ENCODE measurements at places on chromosomes 16 and 17.

DNA sequence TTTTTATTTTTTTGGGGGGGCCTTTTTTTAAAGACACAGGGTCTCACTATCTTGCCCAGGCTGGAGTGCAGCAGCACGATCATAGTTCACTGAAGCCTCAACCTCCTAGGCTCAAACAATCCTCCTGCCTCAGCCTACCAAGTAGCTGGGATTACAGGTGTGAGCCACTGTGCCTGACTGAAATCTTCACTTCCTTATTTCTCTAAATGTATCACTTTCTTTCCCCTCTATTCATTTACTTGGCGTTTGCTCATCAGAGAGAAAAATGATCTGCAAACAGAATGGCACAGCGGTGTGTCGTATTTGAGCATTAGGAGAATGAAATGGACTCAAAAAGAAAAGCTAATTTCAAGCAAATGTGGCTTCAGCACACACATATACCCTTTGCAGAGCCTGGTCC lies 44.3 kb upstream of the CDH5 start:
- no peak for DNase-seq

DNA sequence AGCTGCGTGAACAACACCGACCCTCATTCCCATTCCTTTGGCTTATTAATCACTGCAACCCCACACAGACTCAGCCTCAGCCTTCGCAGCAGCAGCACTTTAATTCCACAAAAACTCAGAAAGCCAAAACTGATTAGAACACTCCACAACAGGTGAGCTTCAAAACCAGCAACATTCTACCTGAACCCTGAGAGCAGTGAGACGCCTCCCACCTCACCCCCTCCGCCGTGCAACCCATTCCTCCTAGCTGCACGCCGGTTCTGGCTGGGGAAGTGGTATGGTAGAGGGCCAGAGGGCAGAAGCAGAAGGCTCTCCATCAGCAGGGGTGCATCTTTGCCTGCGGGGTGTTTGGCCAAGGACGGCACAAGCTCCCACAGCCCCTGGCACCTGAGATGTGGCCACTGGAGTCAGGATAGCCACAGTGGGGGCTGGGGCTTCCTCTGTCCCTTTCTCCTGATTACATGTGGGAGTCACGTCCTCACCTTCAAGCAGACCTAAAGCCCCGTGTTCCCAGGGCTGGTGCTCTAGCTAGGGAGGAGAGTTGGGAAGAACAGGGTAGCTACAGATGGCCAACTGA lies 1.6 kb downstream of the BORCS6 start:
- peak; percentile 34 for DNase-seq

DNA sequence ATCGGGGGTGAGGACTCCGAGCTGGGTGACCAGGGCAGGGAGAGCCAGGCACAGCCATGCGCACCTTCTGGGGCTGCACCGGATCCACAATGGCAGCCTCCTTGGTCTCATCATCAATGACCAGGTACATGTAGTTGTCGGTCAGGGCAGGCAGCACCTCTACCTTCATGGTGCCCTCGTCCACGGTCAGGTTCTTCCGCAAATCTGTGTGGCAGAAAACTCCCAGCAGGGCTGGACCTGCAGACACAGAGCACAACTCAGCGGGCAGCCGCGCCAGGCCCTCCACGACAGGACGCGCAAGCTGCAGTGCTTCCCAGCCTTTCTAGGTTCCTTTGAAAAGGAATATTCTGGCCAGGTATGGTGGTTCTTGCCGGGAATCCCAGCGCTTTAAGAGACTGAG lies 3.8 kb downstream of the HAGH start:
- no peak for DNase-seq

GRCh38 chr16:75919664-75920063 lies 193.4 kb upstream of the CPHXL start:
- DNase-seq, result no peak

DNA sequence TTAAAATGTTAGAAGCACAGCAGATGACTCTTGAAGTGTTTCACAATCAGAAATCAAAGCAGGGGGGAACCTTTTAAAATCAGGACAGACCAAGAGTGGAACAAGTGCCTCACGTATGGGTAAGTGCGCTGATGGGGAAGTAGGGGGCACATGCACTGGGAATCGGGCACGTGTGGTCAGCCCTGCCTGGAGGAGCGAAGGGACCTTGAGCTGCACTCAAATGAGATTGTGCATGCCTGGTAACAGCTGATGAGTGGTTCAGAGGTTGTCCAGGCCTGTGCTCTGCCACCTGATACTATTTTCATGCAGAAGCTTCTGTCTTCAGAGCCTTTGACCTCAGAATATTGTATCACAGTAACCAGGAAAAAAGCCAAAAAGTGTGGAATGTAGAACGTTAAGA lies 13.7 kb upstream of the XYLT2 start:
- DNase-seq, result no peak

DNA sequence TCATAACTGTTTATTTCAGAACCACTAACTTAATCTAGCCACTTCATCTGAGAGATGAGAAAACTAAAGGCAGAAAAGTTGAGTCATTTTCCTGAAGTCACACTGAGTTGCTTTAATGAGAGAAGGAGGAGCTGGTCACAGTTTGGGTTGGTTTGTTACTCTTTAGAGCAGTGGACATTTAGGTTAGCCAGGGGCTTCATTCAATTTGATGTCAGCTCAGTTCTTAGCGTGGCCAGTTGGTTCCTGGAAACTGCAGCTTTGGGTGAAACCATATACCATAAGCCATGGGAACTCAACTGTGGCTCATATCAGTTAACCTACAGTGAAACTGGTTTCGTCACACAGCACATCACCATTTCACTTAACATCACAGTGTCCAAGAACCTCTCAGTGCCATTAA lies 59.2 kb upstream of the ADORA2B start:
- DNase-seq, result no peak

DNA sequence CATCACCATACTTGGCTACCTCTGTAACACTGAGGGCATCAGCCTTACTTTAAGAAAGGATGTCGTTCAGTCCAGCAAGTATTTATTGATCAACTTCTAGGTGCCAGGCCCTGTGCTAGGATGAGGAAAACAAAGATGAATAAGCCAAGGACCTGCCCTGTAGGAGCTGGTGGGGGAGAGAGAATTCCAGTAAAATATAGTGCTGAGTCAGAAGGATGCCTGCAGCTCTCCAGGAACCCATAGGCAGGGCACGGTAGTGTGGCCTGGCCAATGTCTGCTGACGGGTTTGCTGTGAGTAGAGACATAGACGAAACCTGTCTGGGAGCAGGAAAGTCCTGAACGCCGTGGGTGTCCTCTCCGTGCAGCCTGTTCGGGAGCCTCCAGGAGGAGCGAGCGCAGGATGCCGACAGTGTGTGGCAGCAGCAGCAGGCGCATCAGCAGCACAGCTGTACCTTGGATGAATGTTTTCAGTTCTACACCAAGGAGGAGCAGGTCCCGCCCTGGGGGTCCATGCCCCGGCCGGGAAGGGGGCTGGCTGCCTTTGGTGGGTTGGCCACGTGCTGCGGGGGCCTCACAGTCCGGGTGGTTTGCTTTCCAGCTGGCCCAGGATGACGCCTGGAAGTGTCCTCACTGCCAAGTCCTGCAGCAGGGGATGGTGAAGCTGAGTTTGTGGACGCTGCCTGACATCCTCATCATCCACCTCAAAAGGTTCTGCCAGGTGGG lies 55.6 kb downstream of the USP43 start:
- no peak for DNase-seq

- DNase-seq, result peak; percentile 20
These were observed 30.3 kb upstream of the LRRC37A start for GRCh38 chr17:46264456-46265198.

- no peak for DNase-seq
These were observed 6.2 kb downstream of the SLC13A5 start for GRCh38 chr17:6706996-6707395.

GRCh38 chr16:71373073-71373472 lies 14.6 kb downstream of the CALB2 start:
- DNase-seq, result no peak

- peak; percentile 91 for DNase-seq
These were observed 13.1 kb upstream of the SEPHS2 start for GRCh38 chr16:30458561-30459394.

GRCh38 chr16:23466162-23466885 lies 13.3 kb upstream of the COG7 start:
- no peak for DNase-seq

DNA sequence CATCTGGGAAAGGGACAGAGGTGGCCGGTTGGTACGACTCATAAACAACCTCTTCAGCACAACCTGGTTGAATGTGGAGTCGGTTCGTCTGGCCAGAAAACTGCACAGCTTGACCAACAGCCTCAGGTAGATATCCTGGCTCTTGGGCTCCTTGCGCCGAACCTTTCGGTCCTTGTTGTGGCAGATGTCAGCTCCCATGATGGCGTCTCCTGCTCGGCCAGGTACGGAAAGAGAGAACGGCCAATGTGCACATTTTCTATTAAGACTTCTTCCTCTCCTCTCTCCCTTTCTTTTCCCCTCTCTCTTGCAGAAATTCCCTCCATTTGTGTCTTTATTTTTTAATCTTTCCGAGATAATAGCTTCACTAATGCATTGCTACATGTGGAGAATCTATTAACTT lies 41.8 kb upstream of the CNTNAP4 start:
- DNase-seq, result no peak

DNA sequence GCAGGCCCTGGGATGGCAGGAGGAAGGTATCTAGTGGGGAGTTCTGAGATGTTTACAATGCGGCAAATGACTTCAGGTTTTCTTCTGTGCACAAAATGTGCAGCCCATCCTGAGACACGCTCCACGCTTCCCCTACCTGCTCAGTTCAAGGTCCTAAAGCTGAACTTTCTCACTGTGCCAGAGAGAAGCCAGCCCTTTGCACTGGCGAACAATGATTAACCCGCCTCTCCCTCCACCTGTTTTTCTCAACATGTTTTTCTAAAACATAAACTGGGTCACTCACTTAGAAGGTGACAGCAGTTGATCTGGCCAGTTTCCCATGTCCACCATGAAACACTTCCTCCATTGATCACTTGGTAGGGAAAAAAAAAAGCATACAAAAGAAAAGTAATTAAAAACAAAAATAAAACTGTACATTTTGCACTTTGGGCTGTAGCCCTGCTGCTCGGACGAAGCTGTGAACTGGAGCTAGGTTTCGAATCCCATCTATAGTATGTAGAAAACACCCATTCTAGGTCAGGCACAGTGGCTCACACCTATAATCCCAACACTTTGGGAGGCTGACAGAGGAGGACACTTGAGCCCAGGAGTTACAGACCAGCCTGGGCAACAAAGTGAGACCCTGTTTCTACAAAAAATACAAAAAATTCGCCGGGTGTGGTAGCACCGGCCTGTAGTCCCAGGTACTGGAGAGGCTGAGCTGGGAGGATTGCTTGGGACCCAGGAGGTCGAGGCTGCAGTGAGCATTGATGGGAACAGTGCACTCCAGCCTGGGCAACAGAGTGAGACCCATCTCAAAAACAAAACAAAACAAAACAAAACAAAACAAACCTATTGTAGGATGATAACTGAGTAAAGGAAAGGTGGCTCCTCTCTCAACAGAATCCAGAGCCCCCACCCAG lies 6.1 kb upstream of the G6PC1 start:
- no peak for DNase-seq

DNA sequence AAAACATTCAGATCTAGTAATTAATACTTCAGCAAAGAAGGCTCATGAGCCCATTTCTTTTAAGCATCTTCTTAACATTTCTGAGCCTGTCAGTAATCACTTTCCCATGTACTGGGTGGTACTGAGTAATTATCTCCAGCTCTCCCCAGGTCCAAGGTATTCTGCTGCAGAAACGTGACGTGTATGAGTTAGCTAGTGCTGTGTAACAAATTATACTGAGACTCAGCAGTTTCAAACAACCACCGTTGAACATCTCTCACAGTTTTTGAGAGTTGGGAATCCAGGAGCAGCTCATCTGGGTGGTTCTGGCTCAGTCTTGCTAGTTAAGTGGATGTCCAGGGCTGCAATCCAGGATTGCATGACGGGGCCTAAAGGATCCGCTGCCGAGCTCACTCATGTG lies 25.2 kb downstream of the C16orf95 start:
- DNase-seq, result no peak

GRCh38 chr17:76681222-76682137 lies 29.3 kb downstream of the MXRA7 start:
- DNase-seq, result peak; percentile 85

DNA sequence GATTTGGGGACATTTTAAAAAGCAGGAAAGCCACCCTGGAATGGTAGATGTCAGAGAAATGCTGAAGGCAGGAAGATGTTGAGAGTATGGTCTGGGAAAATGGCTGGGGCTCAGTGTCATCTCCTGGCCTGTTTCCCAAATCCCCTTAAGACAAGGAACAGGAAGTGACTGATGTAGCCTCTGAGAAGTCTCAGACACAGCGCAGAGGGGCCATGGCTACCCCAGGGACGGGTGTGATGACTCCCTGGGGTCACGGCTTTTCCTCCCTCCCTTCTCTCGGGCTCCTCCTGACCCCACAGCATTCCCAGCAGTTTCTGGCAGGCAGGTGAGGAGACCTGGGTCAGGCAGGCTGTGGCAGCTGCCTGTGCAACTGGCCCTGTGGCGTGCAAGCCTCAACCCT lies 45.4 kb downstream of the RAP1GAP2 start:
- DNase-seq, result no peak

DNA sequence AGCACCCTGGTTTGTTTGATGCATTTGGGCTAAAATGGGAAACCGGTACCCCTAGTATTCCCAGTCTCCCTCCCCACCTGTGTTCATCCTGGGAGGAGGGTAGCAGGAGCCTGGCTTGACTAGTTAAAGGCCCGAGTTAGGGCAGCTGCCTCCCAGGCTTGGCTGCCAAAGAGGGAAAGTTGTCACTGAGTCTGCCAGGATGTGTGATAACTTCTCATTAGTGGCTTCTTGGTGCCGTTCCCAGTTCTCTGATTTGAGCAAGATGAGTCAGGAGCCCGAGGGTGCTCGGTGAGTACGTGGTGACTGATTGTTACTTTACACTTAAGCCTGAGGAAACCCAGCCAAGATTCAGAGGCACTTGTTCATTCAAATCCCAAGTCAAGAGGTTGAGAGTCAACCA lies 2.5 kb downstream of the KRT32 start:
- no peak for DNase-seq

GRCh38 chr17:44926821-44927525 lies 11.7 kb upstream of the GFAP start:
- DNase-seq, result no peak

DNA sequence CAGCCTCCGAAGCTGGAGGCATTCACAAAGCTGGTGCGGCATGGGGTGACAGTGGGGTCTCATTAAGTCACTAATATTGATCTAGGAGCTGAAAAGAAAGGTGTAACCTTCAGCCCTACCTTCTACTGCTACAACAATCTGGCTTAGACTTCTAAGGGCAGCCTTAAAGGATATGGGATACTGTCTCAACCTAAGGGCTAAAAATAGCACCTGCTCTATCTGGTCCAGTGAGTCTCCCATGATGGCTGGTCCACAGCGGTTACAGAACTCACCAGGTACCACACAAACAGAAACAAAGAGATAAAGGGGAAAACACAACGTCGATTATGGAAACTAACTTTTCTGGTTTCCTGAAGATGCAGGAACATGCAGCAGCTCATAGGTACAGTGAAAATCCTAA lies 115.8 kb downstream of the SMG6 start:
- DNase-seq, result no peak

GRCh38 chr17:30351735-30352134 lies 17.9 kb upstream of the TMIGD1 start:
- no peak for DNase-seq

GRCh38 chr16:71672803-71673581 lies 47.0 kb downstream of the MARVELD3 start:
- DNase-seq, result no peak
